ENCODE measurements at places on chromosomes 13 and 19.

- no peak for DNase-seq
Measured at GRCh38 chr13:43838909-43839308, 40.6 kb downstream of the CCDC122 start.

- no peak for DNase-seq
Measured at GRCh38 chr19:17582613-17583012, 27.2 kb downstream of the COLGALT1 start.

GRCh38 chr19:37872383-37872782, 34.0 kb downstream of the WDR87 start:
- DNase-seq, result no peak

- no peak for DNase-seq
Measured at GRCh38 chr13:30149248-30149647, 158.1 kb downstream of the KATNAL1 start.

DNA sequence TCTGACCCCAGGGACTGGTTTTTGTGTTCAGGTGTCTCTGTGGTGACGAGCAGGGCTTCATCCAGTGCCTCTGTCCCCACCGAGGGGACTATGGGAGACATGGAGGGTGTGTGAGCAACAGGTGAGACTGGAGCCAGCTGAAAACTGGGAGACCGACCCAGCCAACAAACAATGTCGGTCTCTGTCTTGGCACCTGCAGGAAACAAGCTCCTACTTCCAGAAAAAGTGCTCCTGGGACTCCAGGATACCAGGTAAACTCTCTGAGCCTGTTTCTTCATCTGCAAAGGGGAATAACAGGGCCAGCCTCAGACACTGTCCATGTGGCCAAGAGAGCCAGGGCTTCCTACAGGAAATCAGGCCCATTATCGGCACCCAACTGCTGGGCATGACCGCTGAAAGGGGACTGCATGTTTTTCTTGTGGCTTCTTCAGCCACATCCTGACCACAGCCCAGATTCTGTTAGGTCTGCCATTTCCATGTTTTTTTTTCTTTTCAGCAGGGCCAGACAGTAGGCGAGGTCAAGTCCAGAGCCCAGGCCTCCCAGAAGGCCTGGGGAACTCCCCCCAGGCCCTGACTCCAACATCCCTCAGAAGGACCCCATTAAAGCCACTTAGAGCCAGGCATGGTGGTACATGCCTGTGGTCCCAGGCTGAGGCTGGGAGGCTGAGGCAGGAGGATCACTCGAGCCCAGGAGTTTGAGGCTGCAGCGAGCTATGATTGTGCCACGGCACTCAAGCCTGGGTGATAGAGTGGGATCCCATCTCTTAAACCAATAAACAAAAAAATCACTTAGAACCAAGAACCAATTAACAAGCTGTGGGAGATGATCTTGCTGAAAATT, 836 bp upstream of the BST2 start:
- DNase-seq, result no peak

DNA sequence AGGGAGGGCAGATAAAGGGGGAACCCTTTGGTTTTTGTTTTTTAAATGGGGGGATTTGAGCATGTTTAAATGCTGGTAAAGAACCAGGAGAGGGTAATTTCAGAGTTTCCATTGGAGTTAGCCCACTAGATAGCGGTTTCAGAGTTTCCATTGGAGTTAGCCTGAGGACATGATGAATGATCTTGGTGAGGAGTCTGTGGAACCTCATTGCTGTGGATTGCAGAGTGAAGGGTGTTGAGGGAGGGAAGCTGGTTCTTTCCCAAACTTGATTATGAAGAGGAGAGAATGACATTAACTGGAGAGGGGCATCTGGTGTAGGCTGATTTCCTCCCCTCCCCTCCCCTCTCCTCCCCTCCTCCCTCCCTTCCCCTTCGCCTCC, 5.0 kb downstream of the WASF3 start:
- no peak for DNase-seq

GRCh38 chr13:49561062-49561410, 24.3 kb downstream of the RCBTB1 start:
- no peak for DNase-seq

DNA sequence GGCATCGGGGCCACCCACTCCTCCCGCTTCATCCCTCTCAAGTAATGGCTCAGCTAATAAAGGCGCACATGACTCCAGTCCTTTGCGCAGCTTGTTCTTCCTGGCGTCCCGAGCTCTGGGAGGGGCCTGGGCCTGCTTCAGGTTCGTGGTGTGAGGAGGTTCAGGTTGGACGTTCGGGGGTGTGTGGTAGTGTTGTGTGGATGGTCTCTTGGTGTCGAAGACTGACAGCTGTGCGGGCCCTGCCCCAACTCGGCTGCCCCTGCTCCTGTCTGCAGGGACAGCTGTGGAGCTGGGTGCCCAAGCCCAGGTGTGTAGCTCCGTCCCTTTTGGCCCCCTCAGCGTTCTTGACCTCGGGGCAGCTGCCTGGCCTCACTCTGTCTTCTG, 2.2 kb downstream of the RPS15 start:
- DNase-seq, result no peak

- no peak for DNase-seq
Measured at GRCh38 chr19:40533508-40533907, 43.2 kb upstream of the SHKBP1 start.

All from activated effector memory CD4-positive, alpha-beta T cell treated with Interleukin-2 at 50 U/mL for 16 hours (primary cell).